Uterine smooth muscle cell (primary cell): ENCODE measurements at places on chromosomes 1 and 21. TPM values are rescaled to one million over a fixed set of nuclear protein-coding genes. Genes with fewer than 3 reads are reported as not detected.

The OR2M3 gene
- not detected in 2 replicates for total RNA-seq

The SPRR1A gene
- total RNA-seq, result not detected in 2 replicates

The CD34 gene
- total RNA-seq, result 0.25 TPM in 1 of 2 replicates, not detected in the other

The BEST4 gene
- total RNA-seq, result 0.11 TPM in 1 of 2 replicates, not detected in the other

The DNASE2B gene
- total RNA-seq, result not detected in 2 replicates

The MCOLN3 gene
- total RNA-seq, result 3.8 and 6.5 TPM in 2 replicates

The PRAMEF27 gene
- total RNA-seq, result not detected in 2 replicates

The TDRD5 gene
- total RNA-seq, result under 0.01 TPM in 1 of 2 replicates, not detected in the other

The BARHL2 gene
- total RNA-seq, result not detected in 2 replicates

The LRRC8B gene
- 0.75 and 1.8 TPM in 2 replicates for total RNA-seq

The THEM5 gene
- total RNA-seq, result not detected in 2 replicates

The TXLNA gene
- total RNA-seq, result 99.6 and 103 TPM in 2 replicates

The TSACC gene
- total RNA-seq, result not detected in 2 replicates

The CTSE gene
- not detected in 2 replicates for total RNA-seq

The FABP3 gene
- total RNA-seq, result 52.1 and 186 TPM in 2 replicates

The DHRS3 gene
- total RNA-seq, result 94.1 and 147 TPM in 2 replicates

The PRAMEF12 gene
- not detected in 2 replicates for total RNA-seq

The RAB25 gene
- total RNA-seq, result not detected in 2 replicates

The AJAP1 gene
- total RNA-seq, result 0.11 and 0.12 TPM in 2 replicates

The BEND5 gene
- total RNA-seq, result 0.25 TPM in 1 of 2 replicates, not detected in the other

The OR2L5 gene
- total RNA-seq, result under 0.01 and 0.12 TPM in 2 replicates

The OR2T8 gene
- not detected in 2 replicates for total RNA-seq

The FAM167B gene
- total RNA-seq, result 0.44 and 0.50 TPM in 2 replicates

The IL20 gene
- total RNA-seq, result 0.12 TPM in 1 of 2 replicates, not detected in the other

The SPRR2G gene
- not detected in 2 replicates for total RNA-seq

The TAL1 gene
- 0.11 TPM in 1 of 2 replicates, not detected in the other for total RNA-seq

The F5 gene
- not detected in 2 replicates for total RNA-seq

The SAMD11 gene
- total RNA-seq, result 6.2 and 6.4 TPM in 2 replicates

The FLG2 gene
- total RNA-seq, result under 0.01 TPM in 1 of 2 replicates, not detected in the other

The KAZN gene
- total RNA-seq, result 1.7 and 3.6 TPM in 2 replicates

The LRRC71 gene
- not detected in 2 replicates for total RNA-seq

The ENSA gene
- 98.6 and 166 TPM in 2 replicates for total RNA-seq

The RGS8 gene
- under 0.01 TPM in 1 of 2 replicates, not detected in the other for total RNA-seq

The IL19 gene
- not detected in 2 replicates for total RNA-seq

The BRDT gene
- total RNA-seq, result not detected in 2 replicates

The DMRTB1 gene
- total RNA-seq, result not detected in 2 replicates

The GJA4 gene
- not detected in 2 replicates for total RNA-seq
